ENCODE measurements at places on chromosomes 7 and 10.
A peak's percentile ranks its signal among the peaks of the same experiment; 100 is the strongest.

DNA sequence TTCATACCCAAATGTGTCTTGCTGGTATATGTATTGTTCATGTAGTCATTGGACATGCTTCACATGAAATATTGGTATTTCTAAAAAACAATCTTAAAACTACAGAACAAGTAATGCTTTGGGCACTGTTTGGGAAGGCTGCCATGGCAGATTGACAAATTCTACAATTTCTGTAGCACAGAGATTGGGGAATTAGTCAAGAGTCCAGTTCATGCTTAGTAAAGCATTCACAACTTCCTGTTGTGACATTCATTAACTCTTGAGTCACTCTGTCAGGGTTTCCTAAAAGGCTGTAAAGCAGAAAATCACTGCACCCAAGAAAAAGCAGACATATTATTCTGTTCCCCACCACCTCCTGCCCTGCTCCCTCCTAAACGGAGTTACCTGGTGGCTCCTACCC lies 398.9 kb downstream of the PHTF2 start:
- peak; percentile 66 for DNase-seq

DNA sequence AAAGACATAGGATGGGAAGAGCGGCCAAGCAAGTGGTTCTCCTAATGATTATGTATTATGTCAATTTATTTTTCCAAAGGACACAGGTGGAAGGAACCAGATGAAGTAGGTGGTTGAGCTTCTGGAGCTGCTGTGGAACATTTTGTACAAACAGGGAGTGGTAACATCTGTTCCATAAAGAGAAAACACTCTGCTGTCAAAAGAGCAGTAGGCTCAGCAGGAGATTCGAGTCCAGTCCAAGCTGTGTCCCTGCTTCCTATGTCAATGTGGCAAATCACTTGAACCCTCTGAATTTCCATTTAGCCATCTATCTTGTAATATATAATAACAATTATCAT lies 448.0 kb upstream of the ANKRD30A start:
- no peak for DNase-seq

- DNase-seq = no peak
These were observed 445.3 kb downstream of the LRMDA start for GRCh38 chr10:75876710-75877109.

DNA sequence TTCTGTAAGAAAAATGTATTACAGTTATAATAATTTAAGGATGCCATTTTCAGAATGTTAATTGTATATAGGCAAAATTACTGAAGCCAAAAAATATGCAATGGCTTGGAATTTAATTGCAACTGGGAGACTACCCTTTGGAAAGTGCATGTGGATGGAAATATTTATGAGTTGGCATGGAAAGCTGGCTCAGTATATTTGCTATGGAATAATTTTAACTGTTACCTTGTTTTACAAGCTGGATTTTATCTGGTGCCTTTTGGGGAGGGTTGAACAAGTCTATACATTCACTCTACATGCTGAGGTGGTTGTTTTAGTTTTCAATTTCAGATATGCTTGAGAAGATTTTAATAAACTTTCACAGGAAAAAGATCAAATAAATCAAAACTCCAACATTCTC lies 80.9 kb upstream of the ABCB5 start:
- no peak for DNase-seq

GRCh38 chr10:115050375-115051010 lies 42.7 kb upstream of the ATRNL1 start:
- no peak for DNase-seq

- peak; percentile 69 for DNase-seq
These were observed 112.4 kb upstream of the YAE1 start for GRCh38 chr7:39453743-39454355.

GRCh38 chr7:122632238-122632637 lies 66.7 kb downstream of the RNF133 start:
- DNase-seq = no peak

GRCh38 chr7:12930534-12930933 lies 243.1 kb downstream of the ARL4A start:
- peak; percentile 76 for DNase-seq
